Endodermal cell (in vitro differentiated cells): ENCODE measurements at places on chromosomes 3 and 15. TPM values are rescaled to one million over a fixed set of nuclear protein-coding genes. Genes with fewer than 3 reads are reported as not detected.
A peak's percentile ranks its signal among the peaks of the same experiment; 100 is the strongest.

Gene SEMA7A
- 8.1 and 8.3 TPM in 2 replicates for total RNA-seq

DNA sequence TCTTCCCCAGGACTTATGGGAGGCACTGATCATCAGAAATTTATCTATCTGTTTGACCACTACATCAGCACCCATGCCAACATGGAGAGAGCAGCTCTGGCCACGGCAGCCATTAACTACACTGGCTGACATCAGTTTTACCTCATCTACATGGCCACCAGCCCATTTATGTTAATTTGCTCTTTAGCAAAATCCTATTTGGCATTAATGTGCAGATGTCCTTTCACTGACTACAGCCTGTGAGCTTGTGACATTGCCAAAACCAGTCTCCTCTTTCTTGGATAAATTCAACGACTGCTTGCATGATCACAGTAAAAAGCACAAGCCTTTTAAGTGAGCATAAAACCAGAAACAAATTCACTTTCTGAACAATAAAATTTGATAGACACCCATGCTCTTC is 47.5 kb downstream of the NR1I2 start:
- no peak overlapping the region for H3K27ac ChIP-seq
- H3K27me3 ChIP-seq, result no peaks in the 10 kb centered on the region
- no peaks in the 10 kb centered on the region for H3K4me1 ChIP-seq

DNA sequence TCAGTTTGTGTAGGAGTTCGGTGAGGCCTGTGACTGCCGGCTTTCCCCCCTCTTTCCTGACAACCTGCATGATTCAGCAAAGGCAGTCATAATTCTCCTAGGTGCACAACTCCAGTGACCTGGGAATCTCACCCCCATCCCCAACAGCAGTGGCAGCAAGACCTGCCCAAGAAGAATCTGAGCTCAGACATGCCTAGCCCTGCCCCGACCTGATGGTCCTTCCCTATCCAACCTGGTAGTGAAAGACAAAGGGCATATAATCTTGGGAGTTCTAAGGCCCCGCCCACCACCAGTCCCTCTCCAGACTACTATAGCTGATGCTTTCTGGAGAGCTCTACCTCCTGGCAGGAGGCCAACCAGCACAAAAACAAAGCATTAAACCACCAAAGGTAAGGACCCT is 44.2 kb upstream of the ZBED2 start:
- no peak for DNase-seq
- peaks cover 13% of the 10 kb centered on the region for H3K4me1 ChIP-seq
- no peak overlapping the region for H3K4me3 ChIP-seq
- no peaks in the 10 kb centered on the region for H3K36me3 ChIP-seq

DNA sequence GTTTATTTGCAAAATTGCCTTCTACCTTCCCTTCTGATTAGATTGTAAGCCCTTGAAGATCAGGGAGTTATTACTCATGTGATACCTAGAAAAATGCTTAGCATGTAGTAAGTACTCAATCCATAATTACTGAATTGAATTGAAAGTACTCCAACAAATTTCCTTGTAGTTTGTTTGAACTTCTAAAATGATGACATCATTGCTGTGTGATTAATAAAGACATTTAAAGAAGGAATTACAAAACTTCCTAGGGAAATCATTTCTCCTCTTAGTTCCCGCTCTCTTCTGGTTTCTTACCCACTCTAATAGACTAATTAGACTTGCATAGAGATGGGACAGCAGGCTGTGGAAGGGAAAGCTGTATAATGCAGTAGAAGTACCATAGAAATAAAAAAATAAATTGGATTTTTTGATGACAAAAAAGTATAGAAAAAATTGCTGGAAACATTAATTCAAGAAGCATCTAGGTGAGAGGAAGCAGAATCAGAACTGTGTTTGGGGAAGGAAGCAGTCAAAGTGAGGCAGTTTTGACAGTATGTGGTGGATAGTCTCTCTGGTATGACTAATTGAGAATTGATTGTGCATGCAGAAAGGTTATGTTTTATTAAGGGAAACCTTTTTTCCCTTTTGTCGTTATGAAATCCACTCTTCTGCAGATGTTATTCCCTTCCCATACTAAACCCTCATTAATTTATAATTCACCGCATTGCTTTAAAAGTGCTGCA is 93.0 kb downstream of the ALCAM start:
- DNase-seq, result no peak
- no peaks in the 10 kb centered on the region for H3K36me3 ChIP-seq
- H3K4me1 ChIP-seq, result peaks cover 7% of the 10 kb centered on the region
- no peaks in the 10 kb centered on the region for H3K27me3 ChIP-seq

Gene BNC1
- not detected in 3 replicates for total RNA-seq

Gene TTBK2
- 15.5 and 17.9 TPM in 2 replicates for total RNA-seq

DNA sequence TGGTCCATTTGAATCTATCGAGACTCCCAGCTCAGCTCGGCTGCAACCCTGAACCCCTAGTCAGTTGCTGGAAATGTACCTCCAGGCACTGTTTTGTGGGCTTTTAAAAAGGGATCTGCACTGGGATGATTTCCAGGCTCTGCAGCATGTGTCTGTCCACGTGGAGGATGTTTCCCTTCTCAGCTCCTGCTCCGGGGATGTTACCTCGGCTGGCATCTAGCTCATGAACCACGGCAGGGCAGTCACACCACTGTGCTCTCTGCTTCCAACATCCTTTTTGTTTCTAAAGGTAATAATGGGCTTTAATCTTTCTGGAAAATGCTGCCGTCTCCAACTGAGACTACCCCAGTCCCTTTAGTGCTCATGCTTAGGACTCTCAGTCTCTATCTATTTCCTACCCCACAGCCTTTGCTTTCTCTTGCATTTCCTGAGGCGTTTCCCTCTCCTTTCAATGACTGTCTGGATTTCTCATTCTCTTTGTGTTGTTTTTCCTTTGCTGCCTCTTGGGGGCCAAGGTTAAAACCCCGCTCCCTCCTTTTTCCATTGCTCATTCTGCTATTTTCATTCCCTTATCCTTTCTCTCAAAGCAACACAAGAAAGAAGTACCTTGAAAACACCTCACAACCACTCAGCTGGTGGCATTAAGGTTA is 42.9 kb upstream of the AKAP13 start:
- H3K27ac ChIP-seq, result no peak overlapping the region
- peaks cover 3% of the 10 kb centered on the region for H3K4me1 ChIP-seq
- no peaks in the 10 kb centered on the region for H3K27me3 ChIP-seq
- no peak overlapping the region for H3K4me3 ChIP-seq
- peak; percentile 63 for DNase-seq
- no peaks in the 10 kb centered on the region for H3K36me3 ChIP-seq

DNA sequence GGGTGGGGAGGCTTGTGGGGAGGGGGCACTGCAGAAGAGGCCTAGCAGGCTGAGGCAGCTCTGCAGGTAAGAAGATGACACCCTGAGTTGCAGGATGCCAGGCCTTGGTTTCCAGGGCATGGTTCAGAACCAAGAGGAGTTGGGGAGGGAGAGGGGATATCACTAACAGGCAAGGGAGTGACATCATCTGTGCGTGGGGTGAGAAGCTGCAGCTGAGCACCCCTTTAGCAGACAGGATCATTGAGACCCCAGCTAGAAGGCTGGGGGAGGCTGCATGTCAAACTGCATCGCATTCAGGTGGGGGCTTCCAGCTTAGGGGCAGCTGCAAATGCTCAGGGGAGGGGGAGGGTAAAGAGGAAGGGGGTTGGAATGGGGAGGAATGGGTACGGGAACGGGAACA is 23.0 kb downstream of the CACNA2D2 start:
- no peak for DNase-seq
- no peak overlapping the region for H3K4me3 ChIP-seq
- H3K27me3 ChIP-seq, result no peaks in the 10 kb centered on the region
- H3K4me1 ChIP-seq, result peaks cover 7% of the 10 kb centered on the region
- H3K27ac ChIP-seq, result no peak overlapping the region

Gene CIDEC
- not detected in 3 replicates for total RNA-seq

Gene PAK6
- 6.6 to 9.4 TPM (median 7.7 TPM) in 3 replicates for total RNA-seq

DNA sequence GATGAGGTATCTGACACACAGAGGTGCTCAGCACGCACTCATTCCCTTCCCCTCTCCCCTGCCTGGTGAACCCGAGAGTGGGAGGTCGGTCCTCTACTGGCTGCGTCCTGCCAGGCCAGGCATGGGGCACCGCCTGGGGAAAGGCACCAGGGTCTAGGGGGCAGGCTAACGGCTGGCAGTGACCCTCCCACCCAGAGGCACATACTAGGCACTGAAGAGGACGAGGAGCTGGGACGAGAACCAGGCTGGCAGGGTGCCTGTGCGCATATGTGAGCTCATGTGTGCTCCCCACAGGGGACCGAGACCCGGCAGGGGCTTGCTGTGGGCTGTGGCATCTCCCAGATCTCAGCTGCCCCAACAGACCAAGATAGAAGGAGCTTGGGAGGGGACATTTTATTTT is 86.7 kb downstream of the IQSEC1 start:
- no peak overlapping the region for H3K4me3 ChIP-seq
- H3K27me3 ChIP-seq, result no peaks in the 10 kb centered on the region
- peak overlapping the region; percentile 38 for H3K27ac ChIP-seq
- no peaks in the 10 kb centered on the region for H3K36me3 ChIP-seq
- peaks cover 4% of the 10 kb centered on the region for H3K4me1 ChIP-seq

Gene SIDT1
- not detected in 2 replicates for total RNA-seq

Gene MESP2
- 1.3 to 1.9 TPM (median 1.6 TPM) in 3 replicates for total RNA-seq

DNA sequence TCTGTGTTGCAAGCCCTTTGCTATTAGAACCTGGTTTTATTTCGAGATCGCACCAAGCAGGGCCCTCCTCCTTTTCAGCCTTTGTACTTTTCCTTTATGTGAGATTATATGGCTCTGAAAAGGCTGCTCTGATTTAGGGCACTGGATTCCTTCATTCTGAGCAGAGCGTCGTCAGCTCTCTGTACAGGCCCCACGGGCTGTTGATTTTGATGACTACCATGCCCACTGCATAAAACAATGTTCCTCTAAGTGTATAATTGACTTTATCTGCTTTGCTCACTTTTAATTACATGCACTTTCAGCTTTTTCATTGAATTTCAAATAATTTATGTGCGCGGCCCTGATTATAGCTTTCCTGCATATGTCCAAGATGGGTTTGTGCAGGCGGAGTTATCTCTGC is 4.4 kb upstream of the PSMD6 start:
- H3K27me3 ChIP-seq, result no peaks in the 10 kb centered on the region
- no peak for DNase-seq

Gene LRRC49
- total RNA-seq, result 6.6 and 6.7 TPM in 2 replicates

Gene MUC20
- 1.2 and 1.3 TPM in 2 replicates for total RNA-seq

GRCh38 chr15:22240403-22240802 is 160.1 kb downstream of the OR4M2 start:
- H3K4me1 ChIP-seq, result no peaks in the 10 kb centered on the region
- no peak overlapping the region for H3K4me3 ChIP-seq
- no peak for DNase-seq

- no peak overlapping the region for H3K4me3 ChIP-seq
- peaks cover 20% of the 10 kb centered on the region for H3K27me3 ChIP-seq
- no peak for DNase-seq
- no peak overlapping the region for H3K27ac ChIP-seq
- H3K36me3 ChIP-seq, result no peaks in the 10 kb centered on the region
These were observed 128.3 kb downstream of the SV2B start for GRCh38 chr15:91228383-91228782.

DNA sequence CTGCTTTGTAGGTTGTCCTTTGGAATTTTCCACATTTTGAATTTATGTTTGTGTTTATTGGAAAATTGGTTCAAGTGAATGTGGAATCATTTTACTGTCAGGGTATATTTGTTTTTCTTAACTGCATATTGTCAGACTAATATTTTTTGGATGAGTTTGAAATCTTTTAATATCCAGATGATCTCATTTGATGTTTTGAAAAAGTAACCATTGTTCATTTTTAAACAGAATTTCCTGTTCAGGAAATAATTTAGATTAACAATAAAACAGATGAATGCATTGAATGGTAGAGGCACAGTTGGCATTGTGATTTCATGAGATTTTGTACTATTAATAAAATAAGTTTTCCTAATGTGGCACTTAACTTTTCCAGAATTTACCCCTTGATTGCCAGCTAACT is 15.5 kb downstream of the TRAK1 start:
- no peak overlapping the region for H3K27ac ChIP-seq
- H3K4me3 ChIP-seq, result no peak overlapping the region
- H3K36me3 ChIP-seq, result peaks cover 12% of the 10 kb centered on the region
- H3K4me1 ChIP-seq, result no peaks in the 10 kb centered on the region
- DNase-seq, result no peak

Gene TP63
- total RNA-seq, result 0.26 to 0.32 TPM in 2 of 3 replicates, not detected in the other

GRCh38 chr3:31391150-31391549 is 141.6 kb upstream of the STT3B start:
- H3K4me1 ChIP-seq, result peaks cover 9% of the 10 kb centered on the region
- no peak overlapping the region for H3K4me3 ChIP-seq
- H3K27ac ChIP-seq, result no peak overlapping the region
- peak; percentile 61 for DNase-seq
- H3K36me3 ChIP-seq, result no peaks in the 10 kb centered on the region
- no peaks in the 10 kb centered on the region for H3K27me3 ChIP-seq

GRCh38 chr3:128489927-128490649 is 2.9 kb downstream of the GATA2 start:
- H3K4me1 ChIP-seq, result peaks cover 5% of the 10 kb centered on the region
- DNase-seq, result peak; percentile 87
- H3K36me3 ChIP-seq, result no peaks in the 10 kb centered on the region

Gene ZBBX
- 2.5 and 3.5 TPM in 2 replicates for total RNA-seq

- no peaks in the 10 kb centered on the region for H3K27me3 ChIP-seq
- no peak overlapping the region for H3K27ac ChIP-seq
- no peak for DNase-seq
- no peaks in the 10 kb centered on the region for H3K36me3 ChIP-seq
- H3K4me1 ChIP-seq, result no peaks in the 10 kb centered on the region
These were observed 132.7 kb upstream of the RAP2B start for GRCh38 chr3:153029350-153029749.

DNA sequence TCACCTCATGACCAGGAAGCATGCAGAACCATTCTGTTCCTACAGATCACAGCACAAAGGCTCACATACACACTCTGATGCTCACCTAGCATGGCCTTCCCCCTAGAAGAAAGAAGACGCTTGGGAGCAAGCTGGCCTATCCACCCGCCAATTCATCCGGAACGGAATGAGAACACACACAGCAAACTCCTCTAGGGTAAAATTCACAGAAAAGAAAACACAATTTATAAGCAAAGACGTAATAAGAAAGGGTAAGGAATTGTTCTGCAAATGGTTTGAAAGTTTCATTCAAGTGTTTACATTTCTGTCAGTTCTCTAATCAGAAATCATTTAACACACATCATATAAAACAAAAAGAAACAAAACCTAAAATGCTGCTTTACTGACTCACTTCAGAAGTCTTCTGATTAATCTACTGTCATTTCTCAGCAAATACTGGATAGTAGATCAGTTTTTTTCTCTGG is 218.1 kb downstream of the OSBPL10 start:
- peaks cover 5% of the 10 kb centered on the region for H3K4me1 ChIP-seq
- no peaks in the 10 kb centered on the region for H3K27me3 ChIP-seq
- H3K4me3 ChIP-seq, result no peak overlapping the region
- no peaks in the 10 kb centered on the region for H3K36me3 ChIP-seq
- DNase-seq, result no peak

Gene GXYLT2
- 7.0 and 7.9 TPM in 2 replicates for total RNA-seq

DNA sequence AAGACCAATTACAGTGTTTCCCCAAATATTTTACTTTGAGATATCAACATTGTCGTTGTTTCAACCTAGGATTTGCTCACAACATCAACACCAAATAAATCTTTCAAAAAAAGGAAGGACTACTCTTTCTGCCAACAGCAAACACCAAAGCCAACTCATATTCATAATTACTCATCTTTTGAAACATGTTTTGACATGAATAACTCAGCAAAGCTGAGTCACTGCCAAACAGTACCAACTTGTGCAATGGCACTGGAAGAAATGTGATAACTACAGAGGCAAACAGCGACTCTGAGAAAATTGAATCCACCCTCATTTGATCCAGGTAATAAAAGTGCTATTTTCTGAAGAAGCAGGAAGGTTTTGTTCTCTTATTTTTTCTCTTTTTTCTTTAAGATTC is 67.2 kb downstream of the PEX5L start:
- no peak overlapping the region for H3K4me3 ChIP-seq
- H3K36me3 ChIP-seq, result no peaks in the 10 kb centered on the region
- peaks cover 8% of the 10 kb centered on the region for H3K4me1 ChIP-seq
